ENCODE measurements at places on chromosomes 1 and 21.

DNA sequence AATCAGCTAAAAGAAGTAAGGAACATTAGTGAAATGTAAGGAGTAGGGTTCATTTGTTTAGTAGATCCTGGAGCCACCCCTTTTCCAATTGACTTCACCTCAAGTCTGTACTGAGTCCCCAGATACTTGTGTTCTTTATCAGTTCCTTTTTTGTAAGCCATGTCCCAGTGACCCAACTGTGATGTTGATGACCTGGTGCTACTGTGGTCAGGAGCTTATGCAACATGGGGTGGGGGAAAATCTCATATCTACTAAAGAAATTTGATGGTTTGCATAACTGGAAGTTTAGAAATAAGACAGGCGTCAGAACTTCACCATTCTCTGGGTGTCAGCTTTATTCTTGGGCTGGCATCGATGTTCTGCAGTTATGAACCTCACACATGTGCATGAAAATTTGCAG lies 120.5 kb downstream of the LRRC7 start:
- DNase-seq = no peak

- no peak for DNase-seq
Observed at GRCh38 chr1:81366173-81366572, 434.6 kb upstream of the ADGRL2 start.

- no peak for DNase-seq
Observed at GRCh38 chr1:13951793-13952751, 252.1 kb downstream of the PRDM2 start.

DNA sequence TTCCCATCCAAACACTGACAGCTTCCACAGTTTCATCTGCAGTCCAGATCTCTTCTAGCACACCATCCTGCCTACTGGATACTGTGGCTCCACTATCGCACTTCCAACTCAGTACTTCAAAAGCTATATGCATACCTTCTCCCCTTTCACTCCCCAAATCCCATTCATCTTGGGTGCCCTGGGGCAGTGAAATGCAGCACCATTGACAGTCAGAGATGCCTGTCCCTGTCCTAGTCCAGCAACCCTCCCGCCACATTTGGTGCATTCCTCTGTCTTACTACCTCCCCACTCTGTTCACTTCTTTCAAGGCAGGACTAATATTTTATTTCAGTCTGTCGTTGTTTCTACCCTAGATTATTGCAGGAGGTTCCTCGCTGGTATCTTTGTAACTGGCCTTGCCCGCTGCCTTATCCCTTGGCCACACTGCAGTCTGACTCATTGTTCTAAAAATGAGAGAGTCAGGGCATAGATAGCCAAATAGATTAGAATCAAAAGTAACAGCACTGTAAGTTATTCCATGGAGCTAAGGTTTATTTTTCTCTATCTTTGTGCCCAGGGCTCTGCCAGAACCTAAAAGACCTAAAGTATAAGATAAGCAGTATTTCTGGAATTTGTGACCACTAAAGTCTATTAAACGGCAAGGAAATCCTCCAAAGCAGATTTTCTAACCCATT lies 96.7 kb downstream of the ESRRG start:
- peak; percentile 25 for DNase-seq

GRCh38 chr1:8985915-8986813 lies 40.1 kb downstream of the SLC2A7 start:
- DNase-seq = peak; percentile 97

GRCh38 chr1:161914595-161914994 lies 109.1 kb downstream of the OLFML2B start:
- no peak for DNase-seq
